Stimulated activated CD4-positive, alpha-beta T cell treated with anti-CD3 and anti-CD28 coated beads, TNF-alpha, amount 100 ng/mL, for 1 hour (primary cell): ENCODE measurements at places on chromosomes 6 and 20.

DNA sequence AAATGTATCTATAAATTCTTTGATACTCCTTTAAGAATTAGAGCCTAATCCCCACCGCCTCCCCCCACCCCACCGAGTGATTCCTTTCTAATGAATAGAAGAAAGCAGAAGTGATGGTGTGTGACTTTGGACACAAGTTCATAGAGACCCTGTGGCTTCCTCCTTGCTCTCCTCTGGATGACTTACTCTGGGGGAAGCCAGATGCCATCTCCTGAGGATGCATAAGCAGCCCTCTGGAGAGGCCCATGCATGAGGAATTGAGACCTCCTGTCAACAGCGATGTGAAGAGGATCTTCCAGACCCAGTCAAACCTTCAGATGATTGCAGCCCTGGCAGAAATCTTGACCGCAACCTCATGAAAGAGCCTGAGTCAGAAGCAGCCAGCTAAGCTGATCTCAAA lies 21.1 kb downstream of the AHCY start:
- no peak for DNase-seq

DNA sequence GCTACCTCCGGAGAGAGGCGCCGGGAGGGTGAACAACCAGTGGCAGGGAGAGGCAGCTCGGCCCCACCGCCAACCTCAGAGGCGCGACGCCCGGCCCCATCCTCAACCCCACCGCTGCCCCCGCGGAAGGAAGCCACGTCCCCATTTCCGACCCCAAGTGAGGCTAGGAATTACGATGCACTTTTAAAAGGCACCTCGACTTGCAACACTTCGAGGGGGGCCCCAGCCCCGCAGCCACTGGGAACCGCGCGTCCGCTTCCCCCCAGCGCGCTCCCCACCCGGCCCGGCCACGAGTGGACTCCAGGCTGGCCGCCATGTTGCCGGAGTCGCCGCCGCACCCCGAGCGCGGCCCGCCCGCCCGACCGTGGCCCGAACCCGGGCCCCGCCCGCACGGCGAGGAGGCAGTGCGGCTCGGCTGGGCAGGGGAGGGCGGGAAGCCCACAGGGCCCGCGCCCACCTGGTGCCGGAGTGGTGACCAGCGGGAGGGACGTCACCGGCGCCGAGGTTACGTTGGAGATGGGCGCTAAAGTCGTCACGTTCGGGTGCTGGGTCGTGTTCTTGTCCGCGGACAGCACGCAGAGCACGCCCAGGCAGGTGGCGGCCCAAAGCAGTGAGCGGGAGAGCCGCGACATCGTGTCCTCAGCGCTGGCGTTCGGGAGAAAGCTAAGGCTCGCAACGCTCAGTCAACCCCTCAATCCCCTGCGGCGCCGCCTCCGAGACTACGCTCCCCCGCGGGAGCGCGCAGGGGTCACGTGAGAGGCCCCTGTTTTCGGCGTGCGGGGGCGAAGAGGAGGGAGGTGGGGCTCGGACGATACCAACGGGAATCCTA lies at the start of gene CD164:
Gene CD164 (minus strand): TSS at position 721 of the 829 bp plus-strand sequence. CDS start 89 bp downstream, at position 632.
- peak; percentile 83 for DNase-seq

GRCh38 chr6:146056506-146056905 lies 27.6 kb downstream of the GRM1 start:
- no peak for DNase-seq

DNA sequence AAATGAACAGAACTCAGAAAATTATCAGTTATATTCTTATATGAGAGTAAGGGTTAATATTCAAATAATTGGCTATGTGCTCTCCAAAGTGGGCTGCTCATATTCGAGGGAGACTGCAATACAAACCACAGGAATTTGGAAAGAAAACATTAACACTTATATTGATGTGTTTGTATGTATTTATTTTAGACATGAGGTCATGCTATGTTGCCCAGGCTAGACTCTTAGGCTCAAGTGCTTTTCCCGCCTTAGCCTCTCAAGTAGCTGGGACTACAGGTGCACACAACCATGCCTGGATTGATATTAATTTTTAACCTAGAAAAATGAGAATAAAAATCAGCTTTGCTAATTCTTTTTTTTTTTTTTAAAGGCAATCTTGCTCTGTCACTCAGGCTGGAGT lies 35.0 kb downstream of the BTBD9 start:
- DNase-seq = no peak

- DNase-seq = no peak
These were observed 480.0 kb upstream of the JARID2 start for GRCh38 chr6:14765721-14766390.

GRCh38 chr6:169009628-169010027 lies 244.0 kb downstream of the THBS2 start:
- DNase-seq = no peak

DNA sequence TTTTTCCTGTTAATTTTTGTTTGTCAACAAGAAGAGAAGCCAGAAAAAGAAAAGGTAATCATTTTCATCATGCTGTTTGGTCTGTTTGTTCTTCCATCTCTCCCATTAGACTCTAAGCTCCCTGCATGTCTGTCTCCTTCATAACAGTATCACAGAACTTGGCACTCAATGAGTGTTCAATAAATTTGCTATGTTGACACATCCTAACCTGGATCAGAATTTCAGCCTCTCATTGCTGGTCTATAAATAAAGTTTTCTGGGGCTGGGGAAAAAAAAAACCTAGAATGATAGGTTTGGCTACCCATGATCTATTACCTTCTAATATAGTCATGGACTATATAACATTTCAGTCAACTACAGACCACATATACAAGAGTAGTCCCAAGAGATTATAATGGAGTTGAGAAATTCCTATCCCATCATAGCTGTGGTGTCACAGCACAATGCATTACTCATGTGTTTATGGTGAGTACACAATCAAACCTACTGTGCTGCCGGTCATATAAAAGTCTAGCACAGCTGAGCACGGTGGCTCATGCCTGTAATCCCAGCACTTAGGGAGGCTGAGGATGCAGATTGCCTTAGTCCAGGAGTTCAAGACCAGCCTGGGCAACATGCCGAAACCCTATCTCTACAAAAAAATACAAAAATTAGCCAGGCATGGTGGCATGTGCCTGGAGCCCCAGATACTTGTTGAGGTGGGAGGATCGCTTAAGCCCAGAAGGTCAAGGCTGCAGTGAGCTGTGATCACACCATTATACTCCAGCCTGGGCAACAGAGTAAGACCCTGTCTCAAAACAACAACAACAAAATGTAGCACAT lies 5.9 kb downstream of the NUDT3 start:
- DNase-seq = no peak

DNA sequence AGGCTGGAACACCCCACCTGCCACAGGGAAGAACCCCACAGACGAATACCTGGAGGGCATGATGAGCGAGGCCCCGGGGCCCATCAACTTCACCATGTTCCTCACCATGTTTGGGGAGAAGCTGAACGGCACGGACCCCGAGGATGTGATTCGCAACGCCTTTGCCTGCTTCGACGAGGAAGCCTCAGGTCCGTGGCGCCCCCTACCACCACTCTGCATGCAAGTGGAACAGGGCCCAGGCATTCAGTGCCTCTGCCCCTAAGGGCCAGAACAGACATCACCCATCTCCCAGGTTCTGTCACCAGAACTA lies 6.6 kb downstream of the MYL9 start:
- no peak for DNase-seq

DNA sequence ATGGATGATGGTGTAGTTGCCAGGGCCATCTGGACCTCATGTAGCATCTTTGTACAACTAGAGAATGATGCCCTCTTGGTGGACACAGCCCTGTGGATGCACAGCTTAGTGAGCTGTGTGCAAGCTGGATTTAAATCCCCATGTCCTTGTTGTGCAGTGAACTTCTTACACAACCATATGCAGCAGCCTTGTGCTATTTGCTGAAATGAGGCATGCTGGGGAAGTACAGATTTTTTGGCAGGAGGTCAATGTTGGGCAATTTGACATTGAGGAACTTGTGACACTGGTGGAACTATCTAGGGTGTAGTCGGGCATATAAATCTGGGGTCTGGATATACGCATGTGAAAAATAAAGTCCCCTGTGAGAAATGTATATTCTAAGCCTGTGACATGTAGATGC lies 5.8 kb upstream of the CDC5L start:
- DNase-seq = no peak

GRCh38 chr6:151014404-151015100 lies 149.1 kb downstream of the MTHFD1L start:
- peak; percentile 31 for DNase-seq

GRCh38 chr6:133594652-133595110 lies 294.2 kb upstream of the TCF21 start:
- DNase-seq = no peak

DNA sequence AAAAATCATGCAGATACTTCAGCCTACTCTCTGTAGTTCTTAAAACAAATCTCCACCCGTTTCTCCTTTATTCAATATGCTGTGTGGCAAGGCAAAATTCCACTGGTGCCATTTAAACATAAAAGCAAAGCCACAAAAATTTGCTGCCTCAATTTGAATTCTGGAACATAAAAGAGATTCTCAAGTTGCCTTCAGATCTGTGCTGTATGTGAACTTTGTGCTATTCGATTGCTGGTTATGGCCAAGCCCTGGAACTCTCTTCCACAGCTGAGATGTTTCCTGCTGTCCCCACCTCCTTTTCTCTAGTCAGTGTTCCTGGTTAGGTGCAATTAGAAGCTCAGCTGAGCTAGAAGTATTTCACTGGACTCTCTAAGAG lies 395.3 kb upstream of the BTBD3 start:
- no peak for DNase-seq

DNA sequence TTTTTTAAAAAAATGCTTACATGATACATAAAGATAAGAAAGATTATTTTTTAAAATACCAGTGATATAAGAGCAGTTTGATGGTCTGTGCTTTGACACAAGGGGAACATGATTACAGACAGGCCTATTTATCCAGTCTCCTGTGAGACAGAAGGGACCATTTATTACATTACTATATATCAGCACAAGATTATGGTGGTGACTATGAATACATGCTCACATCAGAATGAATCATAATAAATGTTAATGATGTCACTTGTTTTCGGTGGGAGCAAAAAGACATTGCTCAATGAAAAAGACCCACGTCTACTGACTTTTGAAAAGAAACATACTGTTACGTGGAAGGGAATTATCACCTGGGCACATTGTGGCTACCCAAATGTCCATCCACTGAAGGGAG lies 455.1 kb downstream of the CDC5L start:
- no peak for DNase-seq

DNA sequence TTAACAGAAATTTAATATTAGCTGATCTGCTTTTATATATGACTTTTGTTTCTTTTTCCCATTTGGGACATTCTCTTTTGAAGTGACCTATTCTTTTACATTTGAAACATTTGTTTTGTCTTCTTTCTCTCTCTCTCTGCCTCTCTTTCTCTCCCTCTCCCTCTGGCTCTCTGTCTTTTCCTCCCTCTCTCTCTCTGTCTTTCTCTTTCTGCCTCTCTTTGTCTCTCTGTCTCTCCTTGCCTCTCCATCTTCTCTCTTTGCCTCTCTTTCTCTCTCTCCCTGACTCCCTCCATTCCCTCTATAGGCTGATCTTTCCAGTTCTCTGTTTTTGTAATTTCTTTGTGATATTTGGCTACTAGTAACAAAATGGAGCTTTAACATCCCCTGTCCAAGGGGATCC lies 52.0 kb upstream of the TULP1 start:
- DNase-seq = no peak

GRCh38 chr6:98587555-98587954 lies 246.8 kb upstream of the POU3F2 start:
- no peak for DNase-seq

GRCh38 chr6:63295553-63296194 lies 24.1 kb downstream of the LGSN start:
- no peak for DNase-seq

DNA sequence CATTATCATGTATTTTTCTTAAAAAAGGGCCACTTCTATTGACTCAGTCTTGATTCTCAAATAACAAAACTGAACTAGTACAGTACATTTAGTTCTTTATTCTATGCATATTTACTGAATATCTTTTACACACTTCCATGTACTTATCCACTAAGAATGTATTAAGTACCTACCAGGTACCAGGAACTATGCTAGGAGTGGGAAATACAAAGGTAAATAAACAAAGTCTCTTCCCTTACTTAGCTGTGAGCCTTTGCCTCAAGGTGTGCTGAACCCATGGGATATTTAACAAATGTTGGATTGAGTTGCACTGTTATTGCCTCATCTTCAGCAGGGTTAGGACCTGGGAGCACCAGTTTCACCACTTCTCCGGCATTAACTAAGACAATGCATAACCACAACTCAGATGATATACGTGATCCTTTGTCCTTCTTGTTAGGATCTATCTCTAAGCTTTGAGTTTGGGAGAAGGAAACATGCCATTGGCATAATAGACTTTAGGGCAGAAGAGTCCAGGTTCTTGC lies 533.9 kb downstream of the TFAP2B start:
- no peak for DNase-seq

DNA sequence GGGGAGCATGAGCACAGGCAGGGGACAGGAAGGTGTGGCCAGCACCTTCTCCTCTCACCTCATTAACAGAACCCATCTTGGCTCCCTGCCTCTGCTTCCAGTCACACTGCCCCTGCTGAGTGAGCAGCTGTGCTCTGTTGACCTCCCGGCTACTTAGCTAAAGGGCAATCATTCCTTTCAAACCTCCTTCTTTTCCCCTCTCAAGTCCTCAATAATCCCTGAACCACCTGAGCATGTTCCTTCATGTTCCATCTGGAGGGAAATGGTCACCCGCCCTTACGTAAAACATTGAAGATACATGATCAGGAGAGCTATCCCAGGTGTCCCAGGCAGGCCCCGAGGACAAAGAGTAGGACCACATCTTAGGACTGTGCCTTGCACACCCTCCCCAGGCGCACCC lies 21.7 kb upstream of the MRPS10 start:
- no peak for DNase-seq

GRCh38 chr20:64266988-64267387 lies 11.4 kb downstream of the PCMTD2 start:
- no peak for DNase-seq

- no peak for DNase-seq
These were observed 95.5 kb upstream of the ZNF184 start for GRCh38 chr6:27568226-27568897.

DNA sequence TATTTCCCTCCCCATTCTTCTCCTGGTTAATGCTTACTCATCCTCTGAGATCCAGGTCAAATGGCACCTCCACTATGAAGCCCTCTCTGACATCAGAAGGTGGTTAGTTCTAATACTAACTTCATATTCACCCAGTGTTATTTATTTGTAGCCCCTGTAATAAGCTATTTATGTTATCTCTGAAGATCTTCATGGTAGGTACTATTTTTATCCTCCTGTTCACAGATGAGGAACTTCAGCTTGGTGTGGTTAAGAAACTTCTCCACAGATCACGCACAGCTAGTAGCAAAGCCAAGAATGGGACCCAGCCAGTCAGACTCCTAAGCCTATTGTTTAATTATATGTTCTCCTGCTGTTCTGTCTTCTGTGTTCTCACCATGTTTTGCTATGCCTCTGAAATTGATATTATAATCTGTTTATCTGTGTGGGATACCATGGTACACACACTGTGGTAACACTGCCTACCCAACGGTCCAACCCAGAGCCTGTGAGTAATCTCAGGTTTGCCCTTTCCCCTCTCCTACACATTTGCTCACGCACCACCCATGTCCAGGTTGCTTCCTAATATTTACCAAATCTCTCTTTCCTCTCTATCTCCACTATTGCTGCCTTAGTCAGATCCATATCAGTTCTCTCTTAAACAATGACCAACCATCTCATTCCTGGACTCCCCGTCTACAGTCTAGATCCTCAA lies 98.4 kb downstream of the IPCEF1 start:
- no peak for DNase-seq
